ENCODE measurements at places on chromosomes 5 and 9. TPM values are rescaled to one million over a fixed set of nuclear protein-coding genes. Genes with fewer than 3 reads are reported as not detected.

The SIGMAR1 gene
- total RNA-seq: 198 TPM

The FBN2 gene
- 16.2 TPM for total RNA-seq

The ZFP2 gene
- total RNA-seq: 0.07 TPM

The FBP2 gene
- total RNA-seq: not detected

The PCAT7 gene
- 0.71 TPM for total RNA-seq

The ESM1 gene
- total RNA-seq: not detected

Data from A549 treated with CpdA at 1 μM for 4 hours (cell line).